Epithelial cell of proximal tubule (primary cell): ENCODE measurements at places on chromosomes 13 and 19. TPM values are rescaled to one million over a fixed set of nuclear protein-coding genes. Genes with fewer than 3 reads are reported as not detected.
A peak's percentile ranks its signal among the peaks of the same experiment; 100 is the strongest.

GRCh38 chr19:13873834-13874515 is 3.0 kb upstream of the NANOS3 start:
- no peak for DNase-seq

MEIOSIN gene
- total RNA-seq, result not detected in 2 replicates

DNA sequence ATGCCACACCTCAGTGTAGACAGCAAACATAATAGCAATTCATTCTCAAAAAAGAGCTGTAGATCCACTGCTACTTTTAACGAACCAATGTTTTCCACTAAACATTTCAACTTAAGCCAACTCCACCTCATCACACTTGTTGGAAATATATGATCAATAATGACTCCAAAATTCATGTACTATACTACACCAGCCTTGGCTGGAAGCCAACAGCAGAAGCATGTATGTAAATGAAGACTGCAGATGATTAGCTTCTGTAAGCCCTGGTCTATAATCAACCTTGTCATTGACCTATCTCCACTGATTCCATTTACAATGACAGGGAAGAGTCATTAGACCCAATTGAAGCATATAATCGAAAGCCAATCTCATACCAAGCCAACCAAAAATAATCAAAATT is 71.7 kb downstream of the STK24 start:
- DNase-seq, result no peak

DNA sequence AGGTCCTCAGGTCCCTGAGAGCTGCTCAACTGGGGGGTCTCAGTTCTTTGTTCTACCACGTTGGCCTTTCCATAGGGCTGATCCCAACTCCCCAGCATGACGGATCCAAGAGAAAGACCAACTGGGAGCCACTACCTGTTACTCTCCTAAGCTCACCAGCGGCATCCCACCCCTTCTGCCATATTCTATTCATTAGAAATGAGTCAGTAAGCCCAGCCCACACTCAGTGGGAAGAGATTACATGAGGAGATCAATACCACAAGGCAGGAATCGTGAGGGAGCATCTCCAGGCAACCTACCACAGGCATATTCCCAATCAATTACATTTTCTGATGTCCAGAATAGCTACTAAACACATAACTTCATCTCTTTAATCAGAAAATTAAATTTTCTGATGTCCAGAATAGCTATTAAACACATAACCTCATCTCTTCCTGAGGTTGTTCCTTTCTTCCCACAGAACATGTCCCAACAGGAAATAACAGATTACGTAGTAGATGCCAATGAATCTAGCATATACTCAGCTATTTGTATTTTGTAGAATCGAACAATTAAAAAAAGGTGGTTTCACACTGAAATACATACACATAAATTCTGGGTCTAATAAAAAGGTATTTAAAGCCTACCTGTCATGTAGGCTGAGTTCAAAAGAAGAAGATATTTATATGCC is 708.1 kb upstream of the ARGLU1 start:
- DNase-seq, result no peak

VN1R2 gene
- total RNA-seq, result not detected in 2 replicates

- peak; percentile 76 for DNase-seq
Observed at GRCh38 chr19:47315125-47315821, 5.6 kb downstream of the C5AR1 start.

GRCh38 chr19:10655457-10656312 is 1.5 kb downstream of the ILF3 start:
- no peak for DNase-seq

PSG5 gene
- total RNA-seq, result 1.0 and 3.9 TPM in 2 replicates

DNA sequence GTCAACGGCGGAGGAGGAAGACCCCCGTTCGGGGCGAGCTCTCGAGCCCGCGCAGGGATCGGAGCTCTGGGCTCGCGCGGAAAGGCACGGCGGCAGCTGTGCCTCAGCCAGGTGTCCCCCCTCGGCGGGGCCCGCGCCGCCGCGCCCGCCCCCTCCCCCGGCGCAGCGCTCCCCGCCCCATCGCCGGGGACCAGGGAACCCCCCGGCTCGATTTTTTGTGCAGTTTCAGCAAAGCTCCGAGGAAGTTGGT is 110.0 kb downstream of the KCNRG start:
- no peak for DNase-seq

DNA sequence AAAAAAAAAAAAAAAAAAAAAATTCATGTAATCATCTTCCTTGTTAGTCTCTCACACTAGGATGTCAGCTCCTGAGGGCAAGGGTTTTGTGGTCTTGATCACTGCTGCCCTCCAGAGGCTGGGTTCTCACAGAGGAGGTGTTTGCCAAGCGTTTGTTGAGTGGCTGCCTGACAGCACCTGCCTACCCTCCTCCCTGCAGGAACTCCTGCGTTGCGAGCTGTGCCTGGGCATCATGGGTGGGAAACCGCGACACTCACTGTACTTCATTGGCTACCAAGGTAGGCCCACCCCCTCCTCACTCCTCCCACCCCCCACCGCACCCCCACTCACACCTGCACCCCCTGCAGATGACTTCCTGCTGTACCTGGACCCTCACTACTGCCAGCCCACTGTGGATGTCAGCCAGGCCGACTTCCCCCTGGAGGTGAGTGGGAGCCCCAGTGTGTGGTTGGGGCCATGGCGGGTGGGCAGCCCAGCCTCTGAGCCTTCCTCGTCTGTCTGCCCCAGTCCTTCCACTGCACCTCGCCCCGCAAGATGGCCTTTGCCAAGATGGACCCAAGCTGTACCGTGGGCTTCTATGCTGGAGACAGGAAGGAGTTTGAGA is 8.1 kb downstream of the ATG4D start:
- no peak for DNase-seq

OR4F17 gene
- total RNA-seq, result not detected in 2 replicates

ACP5 gene
- total RNA-seq, result 3.3 and 4.4 TPM in 2 replicates

DNA sequence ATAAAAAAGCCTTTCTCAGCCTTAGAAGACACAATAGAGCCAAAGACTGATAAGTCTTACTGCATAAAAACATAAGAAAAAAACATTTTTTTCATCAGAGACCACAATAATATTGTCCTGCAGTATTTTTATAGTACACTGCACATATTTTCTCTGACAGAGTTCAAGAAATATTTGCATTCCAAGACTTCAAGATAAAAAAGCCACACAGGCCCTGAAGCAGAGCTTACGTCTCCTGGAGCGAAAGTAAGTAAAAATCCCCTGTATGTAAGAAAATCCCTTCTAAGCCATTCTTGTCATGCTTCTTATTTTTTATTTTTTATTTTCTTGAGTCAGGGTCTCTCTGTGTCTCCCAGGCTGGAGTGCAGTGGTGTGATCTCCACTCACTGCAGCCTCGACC is 755.9 kb downstream of the LIG4 start:
- no peak for DNase-seq

ZNF728 gene
- not detected in 2 replicates for total RNA-seq

A1BG gene
- total RNA-seq, result 2.7 and 20.1 TPM in 2 replicates

PPM1N gene
- 0.17 TPM in 1 of 2 replicates, not detected in the other for total RNA-seq

DNA sequence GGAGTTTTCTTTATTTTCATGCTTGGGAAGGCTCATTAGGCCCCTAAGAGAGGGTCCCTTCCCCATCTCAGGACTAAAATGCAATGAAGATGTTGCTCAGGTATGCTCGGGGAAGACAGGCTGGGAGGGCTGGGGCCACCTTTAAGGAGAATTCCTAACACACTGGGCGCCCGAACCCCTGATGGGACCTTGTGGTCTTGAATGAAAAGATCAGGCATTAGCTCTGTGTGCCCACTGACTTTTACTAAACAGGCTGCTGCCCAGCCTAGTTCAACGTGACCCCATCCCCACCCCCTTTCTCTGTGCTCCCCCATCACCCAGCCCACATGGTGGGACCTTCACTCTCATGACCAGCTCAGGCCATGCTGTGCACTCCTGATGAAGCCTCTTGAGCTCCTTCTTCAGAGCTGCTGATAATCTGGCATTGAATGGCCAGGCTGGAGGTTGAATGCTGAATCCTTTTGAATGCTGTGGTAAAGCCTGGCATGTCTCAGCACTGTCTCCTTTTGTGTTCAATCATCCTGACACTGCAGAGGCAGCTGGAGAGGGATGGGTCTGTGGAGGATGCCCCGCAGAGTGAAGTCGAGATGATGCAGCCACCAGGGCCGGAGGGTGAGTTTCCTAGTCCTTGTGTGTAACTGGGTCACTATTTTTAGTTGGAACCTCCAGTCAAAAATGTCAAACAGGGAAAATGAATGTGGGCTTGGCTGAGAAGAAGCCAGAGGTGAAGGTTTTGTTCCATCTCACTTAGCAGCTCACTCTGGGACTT is 209.1 kb downstream of the UQCRFS1 start:
- no peak for DNase-seq

- no peak for DNase-seq
Observed at GRCh38 chr13:99237981-99238662, 20.1 kb downstream of the GPR18 start.

RELB gene
- total RNA-seq, result 28.3 and 40.2 TPM in 2 replicates

DNA sequence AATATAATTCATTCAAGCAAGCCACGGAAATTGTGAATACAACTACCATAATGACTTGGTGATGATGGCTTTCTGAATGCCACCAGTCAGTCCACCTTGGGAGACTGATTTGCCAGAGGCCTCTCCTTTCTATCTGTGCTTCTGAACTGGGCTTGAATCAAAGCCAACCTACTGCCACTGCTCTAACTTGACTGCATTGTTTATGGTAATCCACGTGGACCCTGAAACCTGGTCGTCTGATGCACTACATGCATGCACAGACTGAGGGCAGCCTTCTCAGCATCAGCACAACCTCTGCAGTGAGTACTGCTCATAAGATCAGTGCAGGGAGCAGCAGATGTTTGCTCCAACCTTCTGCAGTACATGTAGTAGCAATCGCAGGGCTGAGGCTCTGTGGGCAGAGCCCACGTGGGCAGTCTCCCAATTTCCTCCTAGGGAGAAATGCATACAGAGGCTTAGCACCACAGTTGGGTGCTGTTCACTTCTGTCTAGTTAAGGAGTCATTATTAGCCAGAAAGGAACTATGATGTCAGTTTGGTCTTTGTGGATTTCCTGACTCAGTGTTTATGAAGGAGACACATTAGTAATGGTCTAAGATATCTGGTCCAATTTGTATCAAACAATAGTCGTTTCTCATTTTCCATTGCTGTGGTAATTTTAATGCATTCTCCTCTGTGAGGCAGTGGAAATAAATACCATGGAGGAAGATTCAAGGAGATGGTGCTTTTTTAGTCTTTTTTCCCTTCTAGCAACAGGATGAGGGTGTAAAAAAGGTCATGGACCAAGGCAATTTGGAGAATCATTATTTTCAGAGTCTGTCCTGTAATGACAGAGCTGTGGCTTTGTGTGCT is 82.5 kb downstream of the AKAP11 start:
- DNase-seq, result no peak

TEX29 gene
- not detected in 2 replicates for total RNA-seq

TSSK6 gene
- total RNA-seq, result 0.58 and 1.7 TPM in 2 replicates

DNA sequence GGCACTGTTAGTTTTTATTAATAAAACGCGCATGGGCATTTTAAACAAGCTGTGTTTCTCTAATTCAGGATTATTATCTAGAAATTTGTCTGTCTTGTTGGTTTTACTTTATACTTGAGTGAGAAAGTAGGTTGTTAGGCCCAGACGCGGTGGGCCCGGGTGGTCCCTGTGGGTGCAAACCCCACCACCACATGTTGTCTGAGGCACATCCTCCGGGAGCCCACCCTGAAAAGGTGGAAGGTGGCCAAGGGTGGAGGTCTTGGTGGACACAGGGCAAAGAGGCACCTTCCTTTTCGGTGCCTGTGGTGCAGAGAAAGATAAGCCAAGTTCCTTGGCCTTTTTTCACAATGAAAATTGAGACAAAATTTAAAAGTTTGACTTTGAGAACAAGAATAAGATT is 16.6 kb downstream of the ATP4B start:
- DNase-seq, result no peak

GRCh38 chr19:47107953-47108746 is 5.4 kb downstream of the ZC3H4 start:
- no peak for DNase-seq

LEUTX gene
- total RNA-seq, result not detected in 2 replicates

MBD3L2 gene
- not detected in 2 replicates for total RNA-seq

- no peak for DNase-seq
Observed at GRCh38 chr13:73850104-73850873, 283.9 kb downstream of the KLF12 start.

ERICH6B gene
- total RNA-seq, result not detected in 2 replicates

DNA sequence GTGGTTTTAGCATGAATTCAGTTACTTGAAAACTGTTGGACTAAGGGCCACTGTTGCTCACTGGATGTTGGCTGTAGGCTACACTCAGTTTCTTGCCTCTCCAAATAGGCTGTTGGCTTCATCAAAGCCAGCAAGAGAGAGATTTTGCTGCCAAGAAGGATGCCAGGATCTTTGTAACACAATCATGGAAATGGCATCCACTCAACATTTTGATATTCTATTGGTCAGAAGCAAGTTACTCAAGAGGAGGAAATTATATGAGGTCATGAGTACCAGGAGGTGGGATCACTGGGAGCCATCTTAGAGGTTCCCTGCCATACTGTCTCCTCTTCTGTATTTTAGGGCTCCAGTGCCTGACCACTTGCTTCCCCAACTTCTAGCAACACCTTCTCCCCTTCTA is 30.6 kb downstream of the SYDE1 start:
- no peak for DNase-seq

GRCh38 chr19:35703343-35703742 is 1.0 kb upstream of the ZBTB32 start:
- DNase-seq, result no peak
